ENCODE measurements at places on chromosomes 7 and 10.

- DNase-seq = no peak
Observed at GRCh38 chr7:78620920-78621319, 822.3 kb downstream of the PHTF2 start.

DNA sequence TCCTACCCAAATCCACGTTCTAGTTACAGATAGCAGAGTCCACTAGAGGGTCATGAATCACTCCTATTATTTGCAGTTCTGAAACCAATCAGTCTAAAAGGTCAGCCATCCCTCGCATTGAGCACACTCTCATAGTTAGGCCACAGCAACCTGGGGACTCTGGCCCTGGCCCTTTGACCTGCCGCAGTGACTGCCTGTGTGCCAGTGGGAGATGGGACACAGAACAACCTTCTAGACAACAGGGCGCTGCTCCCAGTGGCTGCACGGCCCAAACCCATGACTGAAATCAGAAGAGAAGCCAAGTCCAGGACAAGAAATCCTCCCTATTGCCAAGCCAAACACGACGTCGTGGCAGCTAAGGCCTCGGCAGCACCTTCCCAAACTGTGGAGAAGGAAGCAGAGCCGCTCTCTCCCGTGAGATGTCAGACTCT, 158.5 kb downstream of the HERPUD2 start:
- DNase-seq = no peak

GRCh38 chr7:31958226-31958625, 112.0 kb downstream of the PDE1C start:
- no peak for DNase-seq

- no peak for DNase-seq
Observed at GRCh38 chr10:52984169-52984568, 211.6 kb upstream of the MBL2 start.

GRCh38 chr10:97711640-97712572, 1.6 kb upstream of the MARVELD1 start:
- no peak for DNase-seq

GRCh38 chr10:118625504-118625903, 30.1 kb upstream of the PRLHR start:
- no peak for DNase-seq

DNA sequence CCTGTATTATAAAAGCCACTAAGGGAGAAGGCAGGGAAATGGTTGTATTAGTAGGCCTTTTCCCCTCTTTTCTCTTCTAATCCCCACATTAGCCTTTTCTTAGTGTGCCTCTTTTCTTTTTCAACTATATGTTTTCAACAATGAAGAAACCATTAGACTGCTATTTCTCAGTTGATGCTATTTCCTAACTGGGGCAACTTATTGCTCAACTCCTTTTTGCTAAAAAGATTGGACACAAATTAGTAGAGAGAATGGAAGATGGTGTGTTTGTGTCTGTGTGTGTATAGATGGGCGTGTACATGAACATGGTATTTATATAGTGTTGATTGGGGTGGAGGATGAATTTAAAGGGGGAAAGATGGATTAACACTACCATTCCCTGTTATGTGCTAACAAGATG, 28.4 kb downstream of the TBC1D12 start:
- DNase-seq = no peak

GRCh38 chr7:147207988-147208387, 1091.4 kb downstream of the CNTNAP2 start:
- no peak for DNase-seq

DNA sequence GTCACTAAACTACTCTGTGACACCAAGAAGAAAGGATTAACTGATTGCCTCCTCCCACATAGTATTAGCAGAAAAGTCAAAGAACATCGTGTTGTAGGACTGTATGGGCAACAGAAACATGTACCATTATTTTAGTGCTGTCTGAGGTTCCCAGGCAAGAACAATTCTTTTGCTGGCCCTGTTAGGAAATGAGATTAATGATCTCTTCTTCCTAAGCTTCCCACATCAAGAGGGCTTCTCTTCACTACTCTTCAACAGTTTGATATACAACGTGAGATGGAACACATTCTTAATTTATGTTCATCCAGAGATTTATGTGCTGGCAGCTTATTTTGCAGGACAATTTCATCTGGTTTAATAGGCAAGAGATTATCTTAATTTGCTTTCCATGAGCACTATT, 219.6 kb downstream of the DOCK4 start:
- no peak for DNase-seq

DNA sequence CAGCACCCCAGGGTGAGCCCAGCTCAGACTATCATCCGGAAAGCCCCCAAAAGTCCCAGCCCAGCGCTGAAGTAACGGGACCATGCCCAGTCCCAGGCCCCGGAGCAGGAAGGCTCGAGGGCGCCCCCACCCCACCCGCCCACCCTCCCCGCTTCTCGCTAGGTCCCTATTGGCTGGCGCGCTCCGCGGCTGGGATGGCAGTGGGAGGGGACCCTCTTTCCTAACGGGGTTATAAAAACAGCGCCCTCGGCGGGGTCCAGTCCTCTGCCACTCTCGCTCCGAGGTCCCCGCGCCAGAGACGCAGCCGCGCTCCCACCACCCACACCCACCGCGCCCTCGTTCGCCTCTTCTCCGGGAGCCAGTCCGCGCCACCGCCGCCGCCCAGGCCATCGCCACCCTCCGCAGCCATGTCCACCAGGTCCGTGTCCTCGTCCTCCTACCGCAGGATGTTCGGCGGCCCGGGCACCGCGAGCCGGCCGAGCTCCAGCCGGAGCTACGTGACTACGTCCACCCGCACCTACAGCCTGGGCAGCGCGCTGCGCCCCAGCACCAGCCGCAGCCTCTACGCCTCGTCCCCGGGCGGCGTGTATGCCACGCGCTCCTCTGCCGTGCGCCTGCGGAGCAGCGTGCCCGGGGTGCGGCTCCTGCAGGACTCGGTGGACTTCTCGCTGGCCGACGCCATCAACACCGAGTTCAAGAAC, 1.1 kb downstream of the VIM start:
- DNase-seq = no peak

DNA sequence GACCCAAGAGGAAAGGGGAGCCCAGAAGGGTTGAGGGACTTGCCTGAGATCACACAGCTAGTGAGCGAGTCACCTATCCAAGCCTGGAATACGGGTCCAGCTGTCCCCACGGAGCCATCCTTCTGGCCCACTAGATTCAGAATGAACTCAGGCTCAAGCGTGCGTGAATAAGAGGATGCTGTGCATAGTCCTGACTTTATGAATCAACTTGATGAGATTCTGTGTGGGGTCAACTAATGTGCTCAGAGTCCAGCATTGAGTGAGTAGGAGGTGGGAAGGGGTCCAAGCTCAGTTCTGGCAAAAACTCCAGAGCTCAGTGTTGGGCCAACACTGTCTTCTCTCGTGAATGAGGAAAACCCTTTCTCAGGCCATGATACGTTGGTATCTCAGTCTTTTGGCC, 41.4 kb downstream of the CAMK1D start:
- no peak for DNase-seq

- DNase-seq = no peak
Observed at GRCh38 chr7:36005293-36005692, 147.8 kb upstream of the EEPD1 start.

DNA sequence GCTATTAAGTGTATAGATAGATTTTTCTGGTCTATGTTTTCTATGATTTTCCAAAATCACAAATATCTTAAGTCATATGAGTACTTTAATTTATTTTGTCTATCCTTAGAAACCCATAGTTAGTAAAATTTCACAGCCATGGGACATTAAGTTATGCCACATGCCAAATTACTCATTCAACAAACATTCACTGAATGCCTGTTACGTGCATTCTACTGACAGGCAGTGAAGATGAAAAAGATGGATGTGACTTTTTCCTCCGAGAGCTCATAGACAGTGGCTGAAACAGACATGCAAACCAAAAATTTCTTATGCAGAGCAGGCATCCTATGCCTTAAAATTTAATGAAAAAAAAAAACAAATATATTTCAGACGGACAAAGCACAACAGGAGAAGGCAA, 84.9 kb downstream of the CHRM2 start:
- no peak for DNase-seq

GRCh38 chr7:30223896-30224295, 60.5 kb upstream of the ZNRF2 start:
- no peak for DNase-seq

DNA sequence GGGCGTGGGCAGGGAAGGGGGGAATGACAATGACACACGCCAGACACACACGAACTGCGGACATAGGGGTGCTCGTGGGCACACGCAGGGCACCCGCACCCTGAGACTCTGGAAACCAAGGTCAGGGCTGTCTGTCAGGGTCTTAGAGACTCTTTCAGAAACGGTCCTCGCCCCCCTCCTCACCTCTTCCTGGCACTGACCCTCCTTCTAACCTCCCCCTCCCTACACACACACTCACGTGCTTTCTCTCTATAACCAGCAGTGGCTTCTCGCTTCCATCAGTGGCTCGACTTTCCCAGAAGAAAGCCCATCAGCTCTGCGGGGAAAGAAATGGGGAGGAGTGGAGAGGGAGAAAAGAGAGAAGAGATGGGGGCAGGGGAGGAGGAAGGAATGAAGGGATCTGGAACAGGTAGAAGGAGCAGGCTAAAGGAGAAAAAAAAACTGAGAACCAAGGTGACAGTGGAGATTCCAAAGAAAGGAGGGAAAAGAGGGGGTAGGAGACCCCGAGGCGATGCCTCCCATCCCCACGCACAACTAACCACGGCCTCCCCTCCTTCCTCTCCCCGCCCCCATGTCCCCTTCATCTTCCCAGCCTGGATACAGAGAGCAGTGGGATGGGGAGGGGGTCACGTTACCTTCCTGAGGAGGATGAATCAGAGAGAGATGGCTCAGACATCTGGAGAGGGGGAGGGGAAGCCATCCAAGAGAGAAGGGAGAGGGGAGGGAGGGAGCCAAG, 1.7 kb upstream of the VGF start:
- peak; percentile 25 for DNase-seq

DNA sequence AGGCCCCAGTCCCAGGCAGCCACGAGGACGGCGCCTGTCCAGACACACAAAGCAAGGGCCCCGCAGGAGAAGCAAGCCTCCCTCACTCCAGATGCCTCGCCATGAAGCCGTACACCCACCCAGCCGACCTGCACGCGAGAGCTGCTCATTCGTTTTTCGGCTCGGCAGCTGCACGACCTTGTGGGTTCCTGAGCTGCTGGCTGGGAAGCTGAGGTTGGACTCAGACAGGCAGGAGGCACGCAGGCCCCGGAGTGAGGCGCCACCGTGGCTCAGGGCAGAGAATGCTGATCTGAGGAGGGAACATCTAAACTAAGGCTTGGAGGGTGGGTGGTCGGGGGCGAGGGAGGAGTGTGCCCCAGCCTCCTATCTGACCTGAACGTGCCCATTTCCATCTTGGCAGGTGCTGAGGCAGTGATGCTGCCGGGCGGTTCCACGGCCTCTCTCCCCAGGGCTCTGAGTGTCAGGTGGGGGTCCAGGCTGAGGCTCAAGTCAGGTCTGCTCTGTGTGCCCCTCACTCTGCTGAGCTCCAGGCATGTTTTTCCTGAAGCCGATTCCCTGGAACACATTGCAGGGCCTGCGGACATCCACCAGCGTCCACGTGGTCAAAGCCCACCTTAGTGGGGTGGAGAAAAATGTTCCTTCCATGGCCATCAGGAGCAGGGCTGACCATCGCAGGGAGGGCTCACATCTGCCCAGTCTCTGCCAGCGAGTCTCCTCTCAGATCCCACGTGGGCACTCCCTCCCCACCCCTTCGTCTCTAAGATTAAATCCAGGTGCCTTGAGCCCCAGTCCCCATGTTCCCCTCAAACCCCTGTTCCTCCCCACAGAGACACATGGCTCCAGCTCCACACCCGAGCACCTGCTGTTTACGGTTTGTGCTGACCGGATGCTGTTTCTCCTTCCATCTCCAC, 28.1 kb upstream of the FAM20C start:
- DNase-seq = no peak

GRCh38 chr7:39360038-39360437, 206.2 kb upstream of the YAE1 start:
- no peak for DNase-seq

- no peak for DNase-seq
Observed at GRCh38 chr7:75985518-75986146, 8.8 kb downstream of the TMEM120A start.

- no peak for DNase-seq
Observed at GRCh38 chr10:6774406-6774805, 194.3 kb upstream of the PRKCQ start.

- no peak for DNase-seq
Observed at GRCh38 chr7:154610903-154611302, 392.0 kb downstream of the PAXIP1 start.

- no peak for DNase-seq
Observed at GRCh38 chr7:46547044-46547443, 626.0 kb upstream of the IGFBP3 start.

DNA sequence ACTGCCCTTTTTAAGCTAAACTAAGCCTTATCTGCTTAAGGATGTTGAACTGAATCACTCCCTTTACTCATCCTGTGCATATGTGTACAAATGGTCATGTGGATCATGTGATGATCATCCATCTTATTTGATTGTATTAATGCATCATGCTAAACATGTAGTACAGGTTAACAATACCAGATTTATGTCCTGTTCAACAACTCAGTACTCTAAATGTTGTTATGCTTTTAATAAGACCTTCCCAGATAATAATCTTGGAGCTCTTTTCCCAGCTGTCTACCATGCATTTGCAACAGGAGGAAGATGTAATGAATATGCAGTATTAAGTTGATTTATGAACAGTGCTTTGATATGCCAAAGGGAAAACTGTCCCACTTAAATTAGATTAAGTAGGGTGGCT, 318.0 kb downstream of the BICC1 start:
- no peak for DNase-seq

DNA sequence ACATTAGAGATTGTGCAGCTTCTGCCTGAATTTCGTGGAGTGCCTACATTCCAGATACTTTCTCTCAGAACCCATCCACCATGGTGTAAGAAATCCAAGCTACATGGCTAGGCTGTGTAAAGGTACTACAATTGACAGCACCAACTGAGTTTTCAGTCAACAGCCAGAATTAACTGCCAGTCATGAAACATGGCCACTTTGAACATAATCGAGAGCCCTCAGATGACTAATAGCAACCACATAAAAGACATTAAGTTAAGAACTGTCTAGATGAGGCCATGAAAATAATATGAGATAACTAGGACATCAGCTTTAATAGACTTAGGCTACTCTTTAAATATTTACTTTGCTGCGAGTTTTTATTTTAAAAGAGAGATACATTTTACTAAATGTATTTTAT, 1106.8 kb upstream of the LRRTM3 start:
- no peak for DNase-seq

GRCh38 chr10:48215486-48216203, 58.9 kb downstream of the FRMPD2 start:
- peak; percentile 16 for DNase-seq

GRCh38 chr10:59561477-59562121, 148.1 kb downstream of the SLC16A9 start:
- no peak for DNase-seq

GRCh38 chr10:15324611-15325010, 46.5 kb downstream of the FAM171A1 start:
- no peak for DNase-seq

DNA sequence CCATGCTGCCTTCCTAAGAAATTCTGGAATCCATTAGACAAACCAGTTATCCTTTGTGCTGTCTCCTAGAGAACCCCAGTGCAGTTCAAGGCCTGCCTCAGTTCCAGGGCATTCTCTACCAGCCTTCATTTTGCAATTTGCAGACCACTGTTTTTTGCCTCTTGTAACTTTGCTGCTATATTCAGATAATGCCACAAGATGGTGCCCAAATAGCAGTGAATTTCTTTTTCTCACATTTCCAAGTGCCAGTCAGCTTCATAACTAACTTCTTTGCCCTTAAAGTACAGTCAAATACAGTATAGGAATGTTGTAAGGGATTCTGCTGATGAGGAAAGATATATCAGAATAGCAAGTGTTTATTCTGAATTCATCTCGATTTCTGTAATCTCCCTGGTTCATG, 25.2 kb downstream of the LOXL4 start:
- DNase-seq = no peak

Data from NCI-H187 (cell line).